ENCODE measurements at places on chromosomes 3 and 15.

GRCh38 chr3:129521611-129522010, 6.8 kb upstream of the RHO start:
- peak; percentile 54 for DNase-seq

DNA sequence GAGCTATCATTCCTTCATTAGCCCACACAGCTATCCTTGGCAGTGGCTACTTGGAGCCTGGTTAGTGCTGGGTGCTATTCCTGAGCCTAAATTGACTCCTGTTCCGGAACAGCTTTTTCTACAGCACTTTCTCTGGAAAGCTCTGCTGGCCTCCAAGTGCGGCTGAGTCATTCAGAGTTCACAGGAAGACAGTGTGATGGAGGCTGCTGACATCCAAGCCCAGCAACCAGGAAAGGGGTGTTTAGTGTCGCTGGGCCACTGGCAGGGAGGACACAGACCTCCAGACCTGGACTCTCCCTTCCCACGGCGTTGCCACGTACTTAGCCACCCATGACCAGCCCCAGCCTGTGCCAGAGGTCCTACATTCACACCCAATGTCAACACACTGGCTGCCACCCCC, 28.7 kb downstream of the CACNA2D2 start:
- DNase-seq: no peak

DNA sequence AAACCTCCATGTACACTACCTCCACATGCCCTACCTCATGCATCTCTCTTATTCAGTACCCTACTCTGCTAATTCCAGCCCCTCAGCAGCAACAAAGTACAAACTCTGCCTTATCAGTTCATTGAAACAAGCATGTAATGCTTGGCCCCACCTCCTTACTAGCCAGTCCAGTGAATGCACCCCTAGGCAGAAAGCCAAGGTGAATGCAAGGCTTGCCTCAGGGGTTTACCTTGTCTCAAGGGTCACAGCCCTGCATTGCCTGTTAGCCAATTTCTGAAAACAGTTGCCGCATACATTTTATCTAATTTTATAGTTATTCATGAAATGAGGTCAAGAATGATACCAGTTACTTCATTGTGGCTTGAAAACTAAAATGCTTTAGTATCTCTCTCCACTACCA, 576.4 kb downstream of the FHIT start:
- no peak for DNase-seq

- DNase-seq: no peak
These were observed 155.3 kb downstream of the NR1I2 start for GRCh38 chr3:119937229-119937628.

- DNase-seq: peak; percentile 84
These were observed 28.8 kb downstream of the LYSMD4 start for GRCh38 chr15:99704444-99704838.

- DNase-seq: no peak
These were observed 50.8 kb upstream of the CTDSPL start for GRCh38 chr3:37810848-37811247.

GRCh38 chr15:84748274-84749110, at the start of gene ZNF592:
Gene ZNF592 (plus strand): TSS chr15:84748592. CDS start chr15:84782676, 34,084 bp downstream.
- DNase-seq: peak; percentile 87

- no peak for DNase-seq
These were observed 41.2 kb downstream of the OIP5 start for GRCh38 chr15:41291065-41291631.

- no peak for DNase-seq
These were observed 637 bp upstream of the CCNDBP1 start for GRCh38 chr15:43184407-43185124.

DNA sequence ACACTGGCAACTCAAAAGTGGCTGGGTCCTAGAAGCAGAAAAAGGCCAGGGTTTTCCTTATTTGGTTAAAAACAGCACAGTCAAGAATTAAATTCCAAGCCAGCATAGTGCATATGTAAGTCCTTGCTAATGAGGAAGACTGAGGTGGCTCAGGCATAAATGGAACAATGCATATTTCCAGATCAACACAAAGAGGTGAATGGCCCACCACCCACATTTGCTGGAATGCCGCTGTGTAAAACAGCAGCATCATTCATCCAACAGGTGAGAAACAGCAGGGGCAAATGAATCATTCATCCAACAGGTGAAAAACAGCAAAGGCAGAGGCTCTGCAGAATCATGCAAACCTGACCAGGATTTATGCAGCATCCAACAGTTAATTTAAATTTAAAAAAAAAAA, 32.9 kb downstream of the GPR176 start:
- no peak for DNase-seq

- no peak for DNase-seq
These were observed 545.0 kb upstream of the GRM7 start for GRCh38 chr3:6315906-6316305.

DNA sequence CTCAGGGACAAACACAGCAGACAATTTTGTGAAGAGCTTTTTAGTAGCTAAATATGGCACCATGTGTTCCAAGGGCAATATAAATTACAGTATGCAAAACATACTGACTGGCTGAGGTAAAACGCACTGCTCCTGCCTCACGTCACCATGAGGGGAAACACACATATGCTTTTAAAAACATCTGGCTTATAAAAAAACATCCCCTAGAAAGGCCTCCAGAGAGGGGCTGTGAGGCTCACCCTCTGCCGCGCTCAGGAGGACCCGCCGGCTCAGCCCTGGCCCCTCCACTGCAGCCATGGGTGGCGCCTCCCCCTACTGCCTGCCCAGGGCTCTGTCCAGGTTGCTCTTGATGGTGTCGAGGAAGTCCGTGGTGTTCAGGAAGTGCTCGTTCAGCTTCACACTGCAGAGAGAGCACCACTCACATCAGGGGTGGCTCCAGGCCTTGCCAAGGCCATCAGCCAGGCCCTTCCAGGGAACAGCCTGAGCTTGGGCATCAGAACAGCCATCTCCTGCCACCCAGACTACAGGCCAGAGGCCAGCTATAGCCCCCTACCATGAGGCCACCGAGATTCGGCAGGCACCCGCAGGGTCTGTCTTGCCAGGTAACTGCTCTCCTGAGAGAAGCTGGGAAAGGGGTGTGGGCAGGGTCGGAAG, 18.2 kb downstream of the IDH2 start:
- DNase-seq: peak; percentile 62

- no peak for DNase-seq
These were observed 73.0 kb downstream of the KLF13 start for GRCh38 chr15:31399544-31400171.

- no peak for DNase-seq
These were observed 60.7 kb downstream of the FSIP1 start for GRCh38 chr15:39721893-39722292.

DNA sequence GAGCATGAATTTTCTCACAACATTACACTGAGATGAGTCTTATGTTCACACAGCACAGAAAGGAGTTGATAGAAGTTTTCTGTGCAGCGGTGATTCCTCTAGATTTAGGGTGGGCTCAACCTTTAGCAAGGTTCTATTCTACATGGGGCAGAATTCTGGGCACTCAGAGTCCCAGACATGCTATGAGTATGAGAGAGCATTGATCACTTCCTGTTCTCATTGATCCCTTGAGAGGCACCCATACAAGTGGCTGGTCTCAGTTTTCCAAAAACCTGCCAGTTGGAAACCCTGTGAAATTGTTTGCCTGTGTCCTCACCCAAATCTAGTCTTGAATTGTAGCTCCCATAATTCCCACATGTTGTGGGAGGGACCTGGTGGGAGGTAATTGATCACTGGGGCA, 112.5 kb upstream of the NR2F2 start:
- DNase-seq: no peak

GRCh38 chr3:130341882-130342281, 3.6 kb upstream of the COL6A5 start:
- DNase-seq: no peak

DNA sequence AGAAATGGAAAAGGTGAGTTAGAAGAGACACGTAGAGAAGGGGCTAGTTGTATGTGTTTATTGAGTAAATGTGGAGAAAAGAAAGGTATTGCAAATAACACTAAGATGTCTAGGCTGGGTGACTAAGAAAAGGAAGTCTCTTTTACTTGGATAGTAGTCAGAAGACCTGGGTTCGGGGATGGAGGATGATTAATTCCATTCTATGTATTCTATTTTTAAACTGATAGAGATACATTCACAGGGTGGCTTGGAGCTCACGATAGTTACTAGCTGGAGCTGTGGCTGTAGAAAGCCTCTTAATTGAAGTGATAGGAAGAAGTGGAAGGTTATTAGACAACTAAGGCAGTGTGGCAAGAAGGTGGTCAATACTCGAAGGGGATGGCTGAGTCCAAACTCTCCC, 65.9 kb upstream of the TNIK start:
- DNase-seq: no peak

DNA sequence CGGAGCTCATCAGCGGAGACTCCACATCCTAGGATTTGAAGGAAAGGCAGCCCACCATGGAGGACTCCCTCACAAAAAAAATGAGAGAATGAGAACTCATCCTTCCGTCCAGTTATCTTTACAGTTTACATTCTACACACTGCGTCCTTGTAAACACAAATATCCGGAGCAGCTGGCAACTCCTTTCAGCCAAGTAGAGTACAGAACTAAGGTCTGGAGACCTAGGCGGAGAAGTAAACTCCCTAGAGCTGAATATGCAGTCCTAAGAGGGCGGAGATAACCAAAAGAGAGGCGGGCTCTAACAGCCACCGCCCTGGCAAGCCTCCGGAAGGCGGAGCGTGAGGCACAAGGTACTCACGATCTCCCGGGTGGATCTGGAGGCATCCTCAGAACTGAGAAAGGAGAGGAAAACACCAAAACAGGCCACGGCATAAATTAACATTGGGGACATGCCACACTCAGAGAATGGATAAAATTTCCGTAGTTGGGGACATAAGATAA, 924 bp upstream of the SIN3A start:
- DNase-seq: peak; percentile 84

GRCh38 chr3:30145281-30145680, 461.1 kb upstream of the TGFBR2 start:
- DNase-seq: no peak

- no peak for DNase-seq
These were observed 14.6 kb downstream of the GABPB1 start for GRCh38 chr15:50340416-50340815.

- peak; percentile 58 for DNase-seq
These were observed 23.1 kb downstream of the C3orf52 start for GRCh38 chr3:112109322-112109721.

DNA sequence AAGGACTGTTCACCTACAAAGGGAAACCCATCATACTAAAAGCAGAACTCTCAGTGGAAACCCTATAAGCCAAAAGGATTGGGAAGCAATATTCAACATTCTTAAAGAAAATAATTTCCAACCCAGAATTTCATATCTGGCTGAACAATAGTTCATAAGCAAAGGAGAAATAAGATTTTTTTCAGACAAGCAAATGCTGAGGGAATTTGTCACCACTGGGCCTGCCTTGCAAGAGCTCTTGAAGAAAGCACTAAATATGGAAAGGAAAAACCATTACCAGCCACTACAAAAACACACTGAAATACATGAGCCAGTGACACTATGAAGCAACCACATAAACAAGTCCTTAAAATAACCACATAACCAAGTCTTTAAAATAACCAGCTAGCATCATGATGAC, 28.9 kb upstream of the DCBLD2 start:
- no peak for DNase-seq

GRCh38 chr15:67882487-67883233, 42.8 kb upstream of the RNU6-1 start:
- no peak for DNase-seq

GRCh38 chr15:90419206-90419605, 31.2 kb downstream of the IQGAP1 start:
- DNase-seq: no peak

- DNase-seq: no peak
These were observed 18.4 kb upstream of the NR2E3 start for GRCh38 chr15:71791975-71792374.

DNA sequence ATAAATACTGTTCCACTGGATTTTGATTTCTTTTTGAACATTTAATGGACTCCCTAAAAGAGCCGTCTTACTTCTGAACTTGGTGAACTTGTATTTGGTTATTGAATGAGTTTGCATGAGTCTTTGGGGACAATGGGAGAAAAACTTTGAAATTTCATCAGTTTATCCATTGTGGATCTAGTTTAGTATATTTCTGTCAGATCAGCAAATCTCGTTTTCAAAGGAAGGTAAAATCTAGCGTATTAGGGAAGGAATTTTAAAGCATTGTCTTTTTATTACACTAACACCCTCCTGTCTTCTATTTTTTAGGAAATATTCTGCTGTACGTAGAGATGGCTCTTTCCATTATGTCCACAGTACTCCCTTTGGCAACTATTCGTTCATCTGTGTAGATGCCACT, 12.8 kb downstream of the TMEM62 start:
- no peak for DNase-seq

- DNase-seq: no peak
These were observed 131.0 kb upstream of the TOPAZ1 start for GRCh38 chr3:44110648-44111047.

GRCh38 chr3:76497636-76498035, 542.3 kb upstream of the ROBO2 start:
- no peak for DNase-seq

GRCh38 chr15:81115054-81115939, 18.8 kb upstream of the CFAP161 start:
- DNase-seq: no peak

DNA sequence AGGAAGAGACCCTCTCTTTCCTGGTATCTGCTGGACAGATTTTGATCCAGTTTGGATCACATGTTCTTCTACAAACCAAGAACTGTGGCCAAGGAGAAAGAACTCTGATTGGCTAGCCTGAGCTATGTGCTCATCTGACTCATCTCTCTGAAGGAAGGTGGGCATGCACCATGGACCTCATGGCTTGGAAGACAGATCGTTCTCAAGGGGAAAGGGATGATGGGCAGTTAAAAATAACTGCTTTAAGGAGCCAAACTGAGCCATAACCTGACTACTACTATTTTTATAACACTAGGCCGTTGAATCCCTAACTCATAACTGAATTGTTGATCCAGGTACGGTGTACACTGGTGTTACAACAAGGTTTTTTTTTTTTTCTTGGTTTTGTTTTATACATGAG, 112.4 kb downstream of the B3GALNT1 start:
- DNase-seq: no peak

- peak; percentile 76 for DNase-seq
These were observed 156.9 kb downstream of the AGBL1 start for GRCh38 chr15:86236356-86237110.

GRCh38 chr3:143551761-143552160, 296.5 kb downstream of the SLC9A9 start:
- DNase-seq: no peak

GRCh38 chr3:181730934-181731333, 19.2 kb downstream of the SOX2 start:
- no peak for DNase-seq

DNA sequence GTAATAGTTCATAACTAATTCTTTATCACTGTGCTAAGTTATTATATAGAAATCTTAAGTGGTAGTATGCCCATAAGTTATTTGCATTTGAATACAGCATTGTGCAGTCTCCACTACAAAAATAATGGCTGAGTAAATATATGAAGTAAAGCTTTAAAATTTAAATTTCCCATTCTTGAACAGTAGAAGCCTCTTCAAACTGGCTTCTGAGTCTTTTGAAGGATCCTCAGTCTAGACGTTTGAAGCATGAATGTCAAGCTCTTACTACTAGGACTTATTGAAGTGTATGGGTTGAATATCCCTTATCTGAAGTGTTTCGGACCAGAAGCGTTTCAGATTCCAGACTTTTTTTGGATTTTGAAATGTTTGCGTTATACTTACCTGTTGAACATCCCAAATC, 16.3 kb downstream of the MORF4L1 start:
- DNase-seq: no peak

- DNase-seq: peak; percentile 87
These were observed 11.0 kb downstream of the ETV5 start for GRCh38 chr3:186097663-186098451.

Measured in NCI-H526 (cell line).